Right atrium auricular region (tissue), 2 donors: ENCODE measurements at places on chromosomes 1 and 21. TPM values are rescaled to one million over a fixed set of nuclear protein-coding genes. Genes with fewer than 3 reads are reported as not detected.

- no peaks in the 10 kb centered on the region for H3K4me1 ChIP-seq
- H3K36me3 ChIP-seq = no peaks in the 10 kb centered on the region
- H3K4me3 ChIP-seq = peak overlapping the region; percentile 65
- DNase-seq = no peak
- H3K27me3 ChIP-seq = peaks cover 12% of the 10 kb centered on the region
- H3K27ac ChIP-seq = peak overlapping the region; percentile 90
Observed at GRCh38 chr1:213986020-213986924, 1.5 kb upstream of the PROX1 start.

DNA sequence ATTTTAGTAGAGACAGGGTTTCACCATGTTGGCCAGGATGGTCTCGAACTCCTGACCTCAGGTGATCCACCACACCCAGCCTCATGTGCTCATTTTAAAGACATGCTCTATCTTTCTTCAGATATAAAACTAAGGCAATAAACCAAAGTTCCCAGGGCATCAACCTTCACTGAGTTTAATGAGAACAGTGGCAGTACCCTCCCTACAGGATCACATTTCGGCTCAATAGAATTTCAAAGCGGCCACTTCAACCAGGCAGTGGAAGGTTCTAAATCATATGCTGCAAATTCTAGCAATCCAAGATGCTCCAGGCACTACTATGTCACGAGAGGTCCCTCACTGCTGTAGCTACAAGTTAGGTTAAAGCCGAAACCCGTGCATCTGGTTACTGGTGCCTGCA, 45.5 kb downstream of the PARP1 start:
- H3K4me3 ChIP-seq = no peak overlapping the region
- DNase-seq = no peak
- H3K36me3 ChIP-seq = peaks cover 83% of the 10 kb centered on the region
- H3K4me1 ChIP-seq = no peaks in the 10 kb centered on the region
- no peak overlapping the region for H3K27ac ChIP-seq

DNA sequence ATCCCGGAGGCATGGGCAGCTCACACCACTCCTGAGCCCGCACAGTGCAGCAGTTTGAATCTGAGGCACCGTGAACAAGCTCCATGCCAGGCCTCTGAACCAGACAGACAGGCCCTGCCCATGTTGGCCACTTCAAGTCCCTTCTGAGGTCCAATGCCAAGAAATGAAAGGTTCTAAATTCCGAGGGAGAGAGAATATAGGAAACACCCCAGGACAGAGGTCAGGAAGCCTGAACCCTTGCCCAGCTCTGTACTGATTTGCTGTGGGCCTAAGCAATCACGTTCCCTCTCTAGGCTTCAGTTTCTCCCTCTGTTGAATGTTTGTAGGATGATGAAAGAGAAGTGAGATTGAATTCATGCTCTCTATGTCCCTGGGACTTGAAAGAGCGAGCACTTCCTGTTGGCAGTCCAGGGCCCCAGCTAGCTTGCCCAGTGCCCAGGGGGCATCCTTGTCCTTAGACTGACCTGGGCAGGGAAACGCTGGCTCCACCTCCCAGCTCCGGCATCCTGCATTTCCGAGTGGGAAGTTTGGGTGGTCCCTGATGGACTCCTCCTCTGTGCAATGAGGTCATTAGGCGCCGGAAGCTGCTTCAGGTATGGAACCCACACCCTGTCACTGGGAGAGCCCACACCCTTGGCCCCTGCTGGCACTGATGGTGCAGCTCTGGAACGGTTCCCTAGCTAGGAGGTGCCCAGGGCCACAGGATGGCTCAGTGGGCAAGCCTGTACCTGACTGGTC, 242.4 kb upstream of the TMEM51 start:
- H3K27ac ChIP-seq = no peak overlapping the region
- no peak overlapping the region for H3K4me3 ChIP-seq
- DNase-seq = no peak
- no peaks in the 10 kb centered on the region for H3K36me3 ChIP-seq
- no peaks in the 10 kb centered on the region for H3K4me1 ChIP-seq

GRCh38 chr1:214920337-214920736, 162.2 kb upstream of the KCNK2 start:
- no peak for DNase-seq
- no peaks in the 10 kb centered on the region for H3K27me3 ChIP-seq
- H3K27ac ChIP-seq = no peak overlapping the region
- no peaks in the 10 kb centered on the region for H3K36me3 ChIP-seq
- H3K4me3 ChIP-seq = no peak overlapping the region
- no peaks in the 10 kb centered on the region for H3K4me1 ChIP-seq

DNA sequence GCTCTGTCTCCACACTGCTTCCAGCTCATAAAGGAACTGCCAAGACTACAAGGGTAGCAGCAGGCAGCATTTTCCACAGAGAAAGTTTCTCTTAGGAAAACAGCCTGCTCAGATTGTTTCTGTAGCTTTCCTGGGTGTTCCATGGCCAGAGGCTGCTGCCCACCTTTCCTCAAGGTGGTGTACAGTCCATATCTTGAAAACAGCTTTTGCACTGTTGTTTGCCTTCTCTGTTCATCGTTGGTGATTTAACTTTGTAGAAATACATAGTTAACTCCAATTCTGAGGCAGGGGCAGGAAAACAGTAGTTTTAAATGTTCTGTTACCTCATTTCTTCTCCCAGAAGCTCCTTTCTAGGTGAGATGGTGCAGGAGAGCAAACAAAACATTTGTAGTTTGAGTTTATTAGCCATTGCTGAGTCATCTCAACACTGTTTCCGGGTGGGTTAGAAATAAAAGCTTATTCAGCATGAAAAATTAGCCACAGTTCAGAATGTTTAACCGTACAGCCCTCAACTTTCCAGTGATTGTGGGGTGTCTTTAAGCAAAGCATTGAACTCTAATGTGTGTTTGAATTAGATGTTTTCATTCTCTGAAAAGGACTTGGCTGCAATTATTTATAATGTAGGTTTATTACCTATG, 41.7 kb downstream of the DIP2A start:
- H3K27ac ChIP-seq = no peak overlapping the region
- peaks cover 59% of the 10 kb centered on the region for H3K36me3 ChIP-seq
- DNase-seq = no peak
- H3K4me3 ChIP-seq = no peak overlapping the region

DNA sequence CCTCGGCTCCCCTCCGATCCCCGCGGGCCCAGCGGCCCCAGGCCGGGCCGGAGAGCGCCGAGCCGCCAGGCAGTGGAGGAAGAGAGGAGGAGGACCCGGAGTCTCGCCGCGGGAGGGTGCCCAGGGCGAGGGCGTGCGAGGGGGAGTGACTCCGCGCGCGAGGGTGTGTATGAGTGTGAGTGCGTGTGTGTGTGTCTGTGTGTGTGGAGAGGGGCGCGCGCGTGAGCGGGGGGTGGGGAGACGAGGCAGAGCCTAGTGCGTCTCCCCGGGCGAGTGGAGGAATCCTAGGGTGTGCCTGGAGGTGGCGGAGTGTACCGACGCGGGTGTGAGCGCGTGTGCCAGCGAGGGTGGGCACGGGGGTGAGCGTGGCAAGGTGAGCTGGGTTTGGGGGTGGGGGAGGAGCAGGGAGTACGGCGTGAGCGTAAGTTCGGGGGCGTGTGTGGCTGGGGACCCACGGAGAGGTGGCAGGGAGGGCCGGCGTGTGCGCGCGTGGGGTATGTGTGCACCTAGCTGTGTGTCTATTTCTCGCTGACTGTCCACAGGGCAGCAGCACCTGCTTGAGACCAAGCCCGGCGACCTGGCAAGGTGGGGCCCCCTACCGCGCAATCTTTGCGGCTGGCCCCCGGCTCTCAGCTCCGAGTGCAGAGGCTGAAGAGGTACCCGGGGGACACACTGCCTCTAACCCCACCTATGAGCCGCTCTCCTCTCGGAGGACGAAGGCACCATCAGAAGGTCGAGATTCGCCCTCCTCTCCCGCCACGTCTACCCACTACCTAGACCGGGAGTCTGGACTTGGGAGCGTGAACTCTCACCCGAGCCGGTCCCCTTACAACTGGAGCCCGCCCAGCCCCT, 784 bp upstream of the KCND3 start:
- DNase-seq = no peak
- H3K27ac ChIP-seq = peak overlapping the region; percentile 83
- H3K36me3 ChIP-seq = no peaks in the 10 kb centered on the region
- no peaks in the 10 kb centered on the region for H3K4me1 ChIP-seq
- H3K27me3 ChIP-seq = no peaks in the 10 kb centered on the region

DNA sequence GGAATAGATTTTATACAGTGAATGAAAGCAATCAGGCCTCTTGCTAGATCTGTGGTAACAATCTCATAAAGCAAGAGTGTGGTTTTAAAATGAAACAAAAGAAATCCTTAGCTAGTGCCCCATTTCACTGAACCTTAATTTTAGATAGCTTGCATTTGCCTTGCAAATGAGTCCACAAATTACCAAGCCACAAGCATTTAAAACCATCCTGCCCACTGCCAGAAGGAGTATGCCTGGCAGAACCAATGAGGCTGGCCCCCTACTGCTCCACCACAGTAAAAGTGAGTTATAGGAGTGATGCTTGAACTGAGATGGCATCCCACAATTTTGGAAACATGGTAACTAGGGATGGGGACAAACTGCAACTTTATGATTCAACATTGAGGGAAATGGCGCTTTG, 206.4 kb upstream of the LMO4 start:
- no peak overlapping the region for H3K4me3 ChIP-seq
- no peak overlapping the region for H3K27ac ChIP-seq
- H3K4me1 ChIP-seq = no peaks in the 10 kb centered on the region
- no peaks in the 10 kb centered on the region for H3K27me3 ChIP-seq
- H3K36me3 ChIP-seq = no peaks in the 10 kb centered on the region

DNA sequence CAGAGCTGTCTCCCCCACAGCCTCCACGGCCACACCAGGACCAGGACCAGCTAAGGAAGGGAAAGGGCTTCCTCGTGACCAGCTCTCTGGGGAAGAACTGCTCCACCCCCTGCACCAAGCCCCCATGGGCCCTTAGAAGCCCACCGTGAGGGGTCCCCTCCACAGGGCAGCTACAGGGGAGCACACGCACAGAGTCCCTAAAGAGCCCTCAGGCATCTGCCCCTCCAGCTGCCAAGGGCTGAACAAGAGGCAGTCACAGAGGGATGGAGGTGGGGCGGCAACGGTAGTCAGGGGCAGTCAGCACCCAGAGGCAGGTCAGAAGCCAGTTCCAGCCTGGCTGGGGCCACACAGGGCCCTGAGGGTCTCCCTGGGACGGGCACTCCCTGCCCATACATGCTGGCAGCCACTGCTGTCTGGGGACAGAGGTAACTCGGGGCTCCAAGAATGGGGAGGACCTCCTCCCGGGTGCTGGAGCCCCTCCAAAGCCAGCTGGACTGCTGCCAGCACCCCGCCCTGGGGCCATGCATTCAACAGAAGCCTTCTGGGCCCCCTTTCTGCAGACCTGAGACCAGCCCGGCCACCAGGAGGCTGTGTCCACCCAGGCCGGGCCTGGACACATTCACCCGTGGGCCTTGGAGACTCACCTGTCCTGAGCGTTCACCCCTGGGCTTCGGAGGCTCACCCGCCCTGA, 18.7 kb downstream of the SLC19A1 start:
- no peaks in the 10 kb centered on the region for H3K27me3 ChIP-seq
- H3K27ac ChIP-seq = no peak overlapping the region
- H3K4me1 ChIP-seq = no peaks in the 10 kb centered on the region

Gene SHE
- total RNA-seq = 19.9 TPM

Gene COL16A1
- 34.4 TPM for total RNA-seq

Gene NVL
- 8.3 TPM for total RNA-seq

Gene ADORA1
- 9.4 TPM for total RNA-seq

Gene NECAP2
- 16.2 TPM for total RNA-seq

Gene C1orf50
- total RNA-seq = 3.0 TPM

Gene EFNA4
- 3.5 TPM for total RNA-seq

Gene COPA
- total RNA-seq = 96.1 TPM

Gene CASQ2
- 1,066 TPM for total RNA-seq
